Fibroblast of skin of left quadriceps (primary cell): ENCODE measurements at places on chromosomes 13 and 19.

DNA sequence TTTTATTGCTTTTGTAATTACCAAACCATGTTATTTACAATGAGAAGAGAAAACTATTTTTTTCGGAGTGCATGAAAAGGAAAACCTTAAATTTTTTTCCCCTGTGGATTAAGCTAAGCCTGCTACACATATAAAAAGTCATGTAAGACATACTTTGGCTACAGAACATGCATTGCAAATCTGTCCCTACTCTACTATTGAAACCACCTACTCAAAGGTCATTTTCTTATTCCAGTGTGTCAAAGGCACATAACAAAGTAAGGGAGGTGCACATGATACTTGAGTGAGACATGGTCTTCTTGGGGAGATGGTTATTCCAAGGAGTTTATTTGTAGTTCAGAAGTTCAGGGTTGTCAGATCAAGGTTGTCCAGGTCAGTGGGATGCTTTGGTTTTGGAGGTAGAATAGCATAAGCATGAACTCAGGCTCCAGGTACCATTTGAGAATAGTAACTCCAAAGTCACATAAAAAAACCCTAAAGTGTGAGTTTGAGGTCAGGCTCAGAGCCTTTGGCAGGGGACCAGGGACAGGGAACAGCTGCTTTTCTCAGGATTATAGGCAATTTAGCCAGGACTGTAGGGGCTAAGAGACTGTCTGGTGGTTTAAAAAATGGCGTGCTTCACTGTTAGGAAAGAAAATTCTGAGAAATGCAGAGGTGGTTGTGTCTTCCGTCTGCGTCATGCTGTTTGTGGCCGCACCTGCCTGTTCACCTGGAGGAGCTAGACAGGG is 15.4 kb downstream of the FARP1 start:
- no peak for DNase-seq

DNA sequence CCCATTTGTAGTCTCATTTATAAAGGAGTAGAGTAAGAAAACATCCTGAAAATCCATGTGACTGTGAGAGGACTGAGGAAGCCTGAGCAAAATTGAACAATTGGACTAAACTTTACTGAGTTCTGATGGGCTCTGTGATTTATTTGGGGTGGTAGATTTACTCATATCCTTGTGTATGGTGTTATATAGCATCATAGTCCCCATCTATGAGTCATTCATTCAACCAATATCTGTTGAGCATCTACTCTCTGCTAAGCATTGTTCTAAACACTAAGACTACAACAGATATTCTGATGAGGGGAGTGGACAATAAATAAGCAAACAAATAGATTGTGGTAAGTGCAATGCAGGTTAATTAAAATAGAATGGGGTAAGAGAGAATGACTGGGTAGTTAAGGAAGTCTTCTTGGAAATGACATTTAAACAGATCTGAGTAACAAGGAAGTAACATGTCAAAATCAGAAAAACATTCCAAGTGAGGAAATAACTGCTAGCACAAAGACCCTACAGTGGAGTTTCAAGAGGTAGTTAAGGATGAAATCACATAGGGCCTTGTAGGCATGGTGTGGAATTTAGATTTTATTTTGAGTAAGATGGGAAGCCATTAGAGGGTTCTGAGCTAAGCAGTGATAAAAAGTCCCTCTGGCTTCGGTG is 36.3 kb upstream of the MLNR start:
- no peak for DNase-seq

GRCh38 chr13:66037096-66037495 is 1193.0 kb downstream of the PCDH9 start:
- DNase-seq: no peak

DNA sequence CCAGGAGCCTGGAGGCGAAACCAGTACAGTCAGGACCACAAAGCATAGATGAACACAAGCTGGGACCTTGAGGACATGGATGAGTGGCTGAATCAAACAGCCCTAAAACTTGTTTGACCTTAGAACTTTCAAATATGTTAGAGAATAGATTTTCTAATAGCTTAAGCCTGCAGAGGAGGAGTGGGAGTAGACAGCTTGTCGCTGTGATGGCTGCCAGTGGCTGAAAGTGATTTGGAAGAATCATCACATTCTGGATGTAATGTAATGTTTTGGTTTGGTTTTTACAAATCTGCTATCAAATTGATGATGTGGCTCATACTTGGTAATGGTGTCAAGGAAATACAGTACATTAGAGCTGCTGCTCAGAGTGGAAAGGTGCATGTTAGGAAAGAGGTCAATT is 12.0 kb downstream of the IGFL3 start:
- no peak for DNase-seq

DNA sequence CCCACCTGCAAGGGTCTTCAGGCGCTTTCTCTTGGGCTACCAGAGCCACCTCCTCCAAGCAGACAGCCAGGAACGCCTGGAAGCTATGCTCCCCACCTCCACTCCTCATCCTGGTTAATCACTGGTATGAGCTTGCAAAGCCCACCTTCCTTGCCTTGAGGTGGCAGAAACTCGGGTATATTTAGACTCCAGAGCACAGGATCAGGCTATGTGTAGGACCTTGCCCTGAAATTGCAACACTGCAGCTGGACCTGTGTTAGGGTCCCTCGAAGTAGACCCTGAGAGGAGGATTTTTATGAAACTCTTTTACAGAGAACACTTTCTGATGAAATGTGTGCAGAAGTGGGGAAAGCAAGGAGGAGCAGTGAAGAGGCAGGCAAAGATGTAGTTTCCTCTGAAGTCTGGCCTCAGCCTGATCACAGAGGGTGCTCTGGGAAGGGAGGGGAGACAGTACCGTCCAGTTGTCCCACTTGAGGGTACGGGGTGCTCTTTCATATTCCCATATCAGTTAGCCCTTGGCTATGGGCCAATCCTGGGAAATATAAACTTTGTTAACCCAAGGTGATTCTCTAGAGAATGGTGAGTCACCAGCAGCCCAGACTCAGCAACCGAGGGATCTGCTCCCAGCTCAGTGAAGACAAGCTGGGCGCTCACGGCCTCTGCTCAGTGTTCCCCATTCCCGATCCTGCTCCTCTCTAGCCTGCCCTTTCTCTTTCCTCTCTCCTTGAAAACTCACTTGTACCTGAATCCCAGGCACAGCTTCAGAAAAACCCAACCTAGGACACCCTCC is 157.9 kb downstream of the UQCRFS1 start:
- DNase-seq: no peak

DNA sequence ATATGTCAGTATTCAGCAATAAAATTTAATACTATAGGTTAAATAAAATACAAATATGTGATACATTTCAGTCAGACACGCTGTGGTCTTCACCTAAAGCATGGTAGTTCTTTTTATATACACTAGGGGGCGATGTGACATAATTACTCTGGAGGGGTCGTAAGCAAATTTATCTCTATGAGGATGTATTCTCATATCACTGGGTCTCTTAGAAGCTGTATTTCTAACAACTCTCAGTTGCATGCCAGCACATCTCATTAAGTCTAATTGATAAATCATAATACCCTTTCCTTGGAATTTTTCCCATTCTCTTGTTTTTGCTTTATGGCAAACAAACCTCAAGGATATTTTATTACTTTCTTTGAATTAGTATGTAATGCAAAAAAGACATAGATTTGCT is 3.9 kb upstream of the PCDH17 start:
- DNase-seq: no peak

GRCh38 chr19:27777242-27777641 is 1435.7 kb downstream of the UQCRFS1 start:
- DNase-seq: no peak

DNA sequence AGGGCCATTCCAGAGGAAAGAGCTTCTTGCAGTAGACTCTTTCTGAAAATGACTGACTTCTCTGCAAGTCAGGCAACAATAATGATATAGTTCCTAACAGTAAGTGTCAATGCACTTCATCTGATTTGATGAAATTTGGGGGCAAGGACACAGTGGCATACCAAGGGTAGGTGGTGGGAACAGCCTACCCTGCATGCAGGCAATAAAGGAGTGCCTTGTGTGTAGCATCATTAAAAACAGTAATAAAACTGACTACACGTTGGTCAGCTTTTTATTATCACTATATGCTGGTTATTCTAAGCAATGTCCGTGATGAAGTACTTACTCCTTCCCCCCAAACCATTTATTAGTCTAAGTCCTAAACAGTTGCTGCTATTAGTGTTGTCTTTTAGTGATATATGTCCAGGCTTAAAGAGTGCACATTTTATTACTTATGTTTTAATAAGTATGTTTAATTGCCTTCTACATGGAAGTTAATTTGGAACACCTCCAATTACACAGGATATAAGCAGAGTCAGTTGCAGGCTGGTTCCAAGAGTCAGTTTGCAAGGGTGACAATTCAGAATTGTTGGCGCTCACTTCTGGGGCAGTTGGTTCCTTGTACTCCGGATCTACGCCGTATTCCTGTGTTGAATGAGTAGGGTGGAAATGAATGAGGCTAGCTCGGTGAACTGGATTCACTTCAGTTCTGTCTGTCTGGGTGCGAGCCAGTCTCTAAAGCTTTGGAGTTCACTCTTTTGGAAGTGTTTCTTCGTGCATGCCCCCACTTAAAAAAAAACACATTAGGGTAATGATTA is 84.0 kb downstream of the RGCC start:
- DNase-seq: no peak

GRCh38 chr19:29596885-29597525 is 9.1 kb upstream of the POP4 start:
- no peak for DNase-seq

GRCh38 chr19:57171551-57172081 is 4.3 kb upstream of the DUXA start:
- DNase-seq: peak; percentile 1

- DNase-seq: no peak
Measured at GRCh38 chr13:71303144-71303543, 563.9 kb downstream of the DACH1 start.

DNA sequence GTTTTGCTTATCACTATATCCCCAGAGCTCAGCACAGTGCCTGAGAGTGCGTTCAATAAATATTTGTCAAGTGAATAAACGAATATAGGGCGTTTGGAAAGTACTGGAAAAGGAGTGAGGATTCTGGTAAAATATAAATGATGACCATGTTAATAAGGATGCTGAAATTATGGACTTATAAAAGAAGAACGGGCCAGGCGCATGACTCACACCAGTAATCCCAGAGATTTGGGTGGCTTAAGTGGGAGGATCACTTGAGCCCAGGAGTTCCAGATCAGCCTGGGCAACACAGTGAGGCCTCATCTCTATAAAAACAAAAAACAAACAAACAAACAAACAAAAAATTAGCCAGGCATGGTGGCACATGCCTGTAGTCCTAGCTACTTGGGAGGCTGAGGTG is 198.1 kb downstream of the VWA8 start:
- DNase-seq: no peak

GRCh38 chr19:51410950-51411748 is 6.3 kb downstream of the SIGLEC10 start:
- no peak for DNase-seq

- peak; percentile 39 for DNase-seq
Measured at GRCh38 chr13:73708393-73708985, 425.7 kb downstream of the KLF12 start.

DNA sequence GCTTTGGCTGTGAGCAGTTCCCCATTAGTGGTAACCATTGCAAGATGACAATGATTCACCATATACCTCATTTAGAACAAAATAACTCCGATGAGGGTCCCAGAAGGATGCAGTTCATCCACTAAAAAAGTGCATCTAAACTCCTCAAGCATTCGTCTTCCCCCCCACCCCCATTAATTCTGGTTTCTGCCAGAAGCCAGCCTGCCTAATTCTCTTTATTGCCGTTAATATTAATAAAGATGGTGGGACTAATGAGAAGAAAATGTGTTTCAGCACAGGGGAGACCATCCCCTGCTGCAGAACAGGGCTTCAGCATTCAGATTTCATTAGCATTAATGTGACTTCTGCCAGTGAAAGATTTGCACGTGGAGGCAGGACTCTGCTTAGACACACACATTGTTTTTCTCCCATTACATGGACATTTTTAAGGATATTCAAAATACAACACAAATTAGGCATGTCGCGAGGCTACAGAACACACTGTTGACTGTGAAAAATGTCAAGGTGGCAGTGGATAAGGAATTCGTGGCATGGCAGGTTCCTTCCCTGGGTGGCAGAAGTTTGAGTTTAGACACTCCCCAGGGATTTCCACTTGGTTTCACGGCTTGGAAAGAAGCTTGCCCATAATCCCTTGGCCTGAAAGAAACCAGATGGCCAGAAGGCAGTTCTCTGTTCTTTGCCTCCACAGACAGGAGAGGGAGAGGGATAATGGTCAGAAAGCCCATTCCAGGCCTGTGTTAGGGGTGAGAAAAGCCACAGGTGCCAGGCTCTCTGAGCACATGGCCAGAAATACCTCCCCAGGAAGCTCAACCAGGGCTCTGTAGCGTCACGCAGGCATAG is 236.5 kb downstream of the FOXO1 start:
- no peak for DNase-seq

DNA sequence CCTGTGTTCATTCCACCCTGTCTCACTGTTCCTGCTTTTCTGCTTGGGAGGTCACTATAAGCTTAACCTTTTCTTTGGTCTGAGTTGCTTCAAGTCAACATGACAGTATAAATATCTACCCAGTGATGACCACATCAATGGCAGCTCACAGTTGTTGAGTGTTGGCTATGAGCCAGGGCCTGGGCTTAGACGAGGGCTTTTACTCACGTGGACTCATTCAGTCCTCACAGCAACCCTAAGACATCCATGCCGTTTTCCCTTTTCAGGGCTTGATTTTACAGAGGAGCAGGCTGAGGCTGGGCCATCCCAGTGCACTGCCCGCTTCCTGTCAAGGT is 10.2 kb upstream of the CCDC97 start:
- no peak for DNase-seq

GRCh38 chr13:43030548-43030947 is 7.2 kb downstream of the DNAJC15 start:
- DNase-seq: no peak

- DNase-seq: no peak
Measured at GRCh38 chr13:46475541-46475991, 77.4 kb upstream of the LRCH1 start.

GRCh38 chr13:48976576-48977285 is 1.0 kb downstream of the FNDC3A start:
- DNase-seq: no peak

DNA sequence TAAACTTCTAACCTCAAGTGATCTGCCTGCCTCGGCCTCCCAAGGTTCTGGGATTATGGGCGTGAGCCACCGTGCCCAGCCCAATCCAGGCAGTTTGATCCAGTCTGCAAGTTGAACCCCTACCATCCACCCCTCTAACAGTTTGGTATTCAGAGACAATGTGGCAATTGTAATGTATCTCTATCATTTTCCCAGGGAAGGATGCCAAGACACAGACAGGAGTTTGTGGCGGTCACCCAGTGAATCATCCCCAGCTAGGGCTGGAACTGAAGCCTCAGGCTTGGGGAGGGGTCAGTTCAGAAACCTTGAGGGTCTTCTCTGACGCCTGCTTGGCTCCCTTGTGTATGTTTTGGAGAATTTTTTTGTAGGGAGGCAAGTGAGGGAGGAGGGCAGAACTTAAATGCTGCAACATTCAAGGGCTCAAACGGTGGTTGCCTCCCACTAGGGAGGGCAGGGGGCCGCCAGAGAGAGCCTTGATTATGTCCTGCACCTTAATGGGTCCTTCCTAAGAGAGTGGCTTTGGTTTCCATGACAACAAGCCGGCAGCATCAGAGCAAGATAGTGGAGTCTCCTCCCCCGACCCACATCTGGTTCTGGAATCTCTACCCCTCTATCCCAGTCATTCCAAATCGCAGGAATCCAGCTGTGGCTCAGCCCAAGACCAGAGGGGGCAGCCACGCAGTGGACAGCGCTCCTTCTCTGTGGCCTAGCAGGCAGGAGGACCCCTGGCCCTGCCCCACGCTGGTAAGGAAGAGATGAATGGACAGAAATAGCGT is 14.9 kb upstream of the FEM1A start:
- no peak for DNase-seq

GRCh38 chr19:41566001-41566400 is 10.0 kb upstream of the CEACAM21 start:
- DNase-seq: no peak
